ENCODE measurements at places on chromosomes 3 and 15.

GRCh38 chr3:72465853-72466252, 382.4 kb downstream of the SHQ1 start:
- H3K27ac ChIP-seq, result no peak overlapping the region
- H3K4me3 ChIP-seq, result no peak overlapping the region
- no peak for DNase-seq
- no peaks in the 10 kb centered on the region for H3K36me3 ChIP-seq

DNA sequence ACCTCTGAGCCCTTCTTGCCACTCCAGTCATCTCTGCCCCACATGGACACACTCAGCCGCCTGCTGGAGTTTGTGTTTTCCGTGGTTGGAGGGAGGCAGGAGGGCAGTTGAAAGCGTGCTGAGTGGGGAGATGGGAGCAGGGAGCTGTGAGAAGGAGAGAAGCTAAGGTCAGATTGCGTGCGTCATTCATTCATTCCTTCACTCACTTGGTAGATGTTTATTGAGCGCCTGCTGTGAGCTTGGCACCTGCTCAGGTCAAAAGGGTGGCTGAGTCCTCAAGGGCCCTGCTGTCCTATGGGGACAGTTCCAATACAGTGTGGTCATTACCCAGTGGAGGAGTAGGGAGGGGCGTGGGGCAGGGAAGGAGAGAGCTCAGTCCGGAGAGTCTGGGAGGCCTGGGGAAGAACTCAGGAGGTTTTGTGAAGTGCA, 23.5 kb downstream of the LIMD1 start:
- DNase-seq, result no peak
- H3K36me3 ChIP-seq, result peaks cover 31% of the 10 kb centered on the region
- no peaks in the 10 kb centered on the region for H3K27me3 ChIP-seq
- peak overlapping the region; percentile 33 for H3K27ac ChIP-seq
- peaks cover 41% of the 10 kb centered on the region for H3K4me1 ChIP-seq

GRCh38 chr3:170044271-170044670, 6.5 kb downstream of the GPR160 start:
- peak overlapping the region; percentile 44 for H3K4me3 ChIP-seq
- no peak for DNase-seq
- H3K36me3 ChIP-seq, result peaks cover 50% of the 10 kb centered on the region
- H3K27ac ChIP-seq, result peak overlapping the region; percentile 84

DNA sequence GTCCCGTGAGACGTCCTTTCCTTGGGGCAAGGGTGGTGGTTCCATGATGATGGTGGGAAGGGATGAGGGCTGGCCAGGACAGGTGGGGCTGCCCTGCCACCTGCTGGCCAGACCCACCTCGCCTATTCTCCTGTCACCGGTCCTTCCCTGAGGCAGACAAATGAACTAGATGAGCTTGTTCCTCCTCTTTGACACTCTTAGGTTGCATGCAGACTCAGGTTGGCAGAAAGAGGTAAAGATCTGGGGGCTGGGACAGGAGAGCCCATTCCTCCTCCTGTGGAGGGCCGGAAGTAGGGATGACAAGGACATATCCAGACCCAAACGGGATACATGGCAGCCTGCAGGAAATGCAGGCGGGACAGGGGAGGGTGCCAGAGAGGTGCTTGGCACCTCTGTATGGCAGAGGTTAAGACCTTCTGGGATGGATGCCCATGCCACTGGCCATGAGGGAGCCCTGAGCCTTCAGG, 38.6 kb downstream of the ACSBG1 start:
- peak; percentile 29 for DNase-seq
- peaks cover 4% of the 10 kb centered on the region for H3K27me3 ChIP-seq
- no peak overlapping the region for H3K4me3 ChIP-seq
- H3K36me3 ChIP-seq, result no peaks in the 10 kb centered on the region

- peak overlapping the region; percentile 23 for H3K4me3 ChIP-seq
- peak overlapping the region; percentile 25 for H3K27ac ChIP-seq
- peak; percentile 38 for DNase-seq
- H3K36me3 ChIP-seq, result peaks cover 6% of the 10 kb centered on the region
Observed at GRCh38 chr15:69757186-69757585, 304.6 kb downstream of the RPLP1 start.

GRCh38 chr15:70748281-70748747, 15.0 kb downstream of the UACA start:
- peaks cover 2% of the 10 kb centered on the region for H3K36me3 ChIP-seq
- H3K4me3 ChIP-seq, result no peak overlapping the region
- peaks cover 14% of the 10 kb centered on the region for H3K4me1 ChIP-seq

GRCh38 chr3:45552794-45553371, 41.7 kb upstream of the LIMD1 start:
- H3K4me3 ChIP-seq, result no peak overlapping the region
- H3K27ac ChIP-seq, result peak overlapping the region; percentile 42
- DNase-seq, result no peak
- H3K4me1 ChIP-seq, result peaks cover 54% of the 10 kb centered on the region

DNA sequence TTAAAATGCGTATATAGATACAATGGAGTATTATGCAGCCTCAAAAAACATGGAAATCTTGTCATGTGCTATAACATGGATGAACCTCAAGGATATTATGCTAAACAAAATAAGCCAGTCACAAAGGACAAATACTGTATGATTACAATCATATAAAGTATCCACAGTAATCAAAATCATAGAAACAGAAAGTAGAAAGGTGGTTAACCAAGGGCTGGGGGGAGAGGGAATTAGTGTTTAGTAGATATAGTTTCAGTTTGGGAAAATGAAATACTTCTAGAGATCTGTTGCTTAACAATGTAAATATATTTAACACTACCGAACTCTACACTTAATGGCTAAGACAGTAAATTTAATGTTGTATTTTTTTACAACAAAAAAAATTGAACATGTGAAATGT, 9.0 kb downstream of the TOP2B start:
- no peak for DNase-seq
- H3K27ac ChIP-seq, result no peak overlapping the region
- peaks cover 13% of the 10 kb centered on the region for H3K36me3 ChIP-seq
- no peak overlapping the region for H3K4me3 ChIP-seq
- peaks cover 73% of the 10 kb centered on the region for H3K4me1 ChIP-seq

DNA sequence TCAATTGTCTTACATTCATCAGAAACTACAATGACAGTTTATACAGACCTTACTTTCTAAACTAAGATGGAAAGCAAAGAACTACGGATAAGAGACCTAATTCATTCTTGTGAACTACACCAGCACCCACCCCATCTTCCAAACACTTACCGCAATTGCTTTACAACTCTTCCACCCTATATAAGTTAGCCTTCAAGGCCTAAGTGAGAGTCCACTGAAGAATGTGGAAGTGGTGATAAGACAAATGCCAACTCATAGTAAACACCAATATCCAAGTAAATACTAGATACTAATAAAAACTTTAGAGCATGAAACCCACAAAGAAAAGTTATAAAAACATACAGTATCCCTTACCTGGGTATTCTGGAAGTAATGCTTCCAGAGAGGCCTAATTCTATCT, 13.6 kb downstream of the ARF4 start:
- peaks cover 8% of the 10 kb centered on the region for H3K36me3 ChIP-seq
- peaks cover 34% of the 10 kb centered on the region for H3K4me1 ChIP-seq
- no peak overlapping the region for H3K4me3 ChIP-seq
- no peak overlapping the region for H3K27ac ChIP-seq

DNA sequence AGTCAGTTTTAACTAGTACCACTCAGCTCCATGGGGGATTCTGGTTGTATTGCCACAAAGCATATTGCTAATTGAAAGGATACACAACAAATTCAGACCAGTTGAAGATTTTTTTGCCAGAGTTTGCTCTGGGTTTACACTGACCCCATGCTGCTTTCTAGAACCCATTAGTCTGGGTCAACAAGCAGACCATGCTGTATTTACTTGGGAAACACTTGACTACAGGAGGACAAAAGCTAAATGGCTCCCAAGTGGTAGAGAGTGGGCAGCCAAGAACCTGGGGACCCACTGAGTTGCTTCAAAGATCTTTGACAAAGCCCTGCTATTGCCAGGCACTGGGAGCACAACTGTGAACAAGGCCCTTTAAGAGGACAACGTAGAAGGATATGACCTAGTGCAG, 86.8 kb upstream of the PSMD6 start:
- H3K27ac ChIP-seq, result no peak overlapping the region
- peaks cover 15% of the 10 kb centered on the region for H3K27me3 ChIP-seq
- peaks cover 3% of the 10 kb centered on the region for H3K4me1 ChIP-seq
- no peak overlapping the region for H3K4me3 ChIP-seq
- no peaks in the 10 kb centered on the region for H3K36me3 ChIP-seq

DNA sequence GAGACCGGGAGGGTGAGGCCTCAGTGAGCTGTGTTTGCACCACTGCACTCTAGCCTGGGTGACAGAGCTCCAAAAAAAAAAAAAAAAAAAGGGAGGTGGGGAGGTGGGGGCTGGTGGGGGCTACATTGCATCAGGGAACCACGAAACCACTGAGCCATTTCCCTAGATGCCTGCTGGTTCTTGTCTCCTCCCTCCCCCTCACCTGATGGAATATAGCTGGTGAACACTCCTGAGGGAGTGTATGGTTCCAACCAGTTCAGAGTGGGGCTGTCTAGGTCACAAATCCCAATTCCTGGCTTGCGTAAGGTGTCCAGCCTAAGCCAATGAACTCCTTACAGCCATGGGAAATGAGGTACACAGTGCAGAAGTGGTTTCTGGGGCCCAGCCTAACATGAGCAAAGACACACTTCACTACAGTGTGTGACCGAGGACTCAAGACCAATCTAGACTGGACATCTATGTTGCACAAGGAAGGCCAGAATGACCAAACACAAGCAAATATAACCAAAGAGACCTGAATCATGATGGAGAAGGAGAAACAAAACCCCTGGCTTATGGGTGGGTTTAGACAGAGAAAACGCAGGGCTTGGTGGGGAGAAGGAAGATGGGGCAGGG, 39.1 kb upstream of the OSBPL11 start:
- no peak overlapping the region for H3K4me3 ChIP-seq
- H3K36me3 ChIP-seq, result peaks cover 2% of the 10 kb centered on the region

DNA sequence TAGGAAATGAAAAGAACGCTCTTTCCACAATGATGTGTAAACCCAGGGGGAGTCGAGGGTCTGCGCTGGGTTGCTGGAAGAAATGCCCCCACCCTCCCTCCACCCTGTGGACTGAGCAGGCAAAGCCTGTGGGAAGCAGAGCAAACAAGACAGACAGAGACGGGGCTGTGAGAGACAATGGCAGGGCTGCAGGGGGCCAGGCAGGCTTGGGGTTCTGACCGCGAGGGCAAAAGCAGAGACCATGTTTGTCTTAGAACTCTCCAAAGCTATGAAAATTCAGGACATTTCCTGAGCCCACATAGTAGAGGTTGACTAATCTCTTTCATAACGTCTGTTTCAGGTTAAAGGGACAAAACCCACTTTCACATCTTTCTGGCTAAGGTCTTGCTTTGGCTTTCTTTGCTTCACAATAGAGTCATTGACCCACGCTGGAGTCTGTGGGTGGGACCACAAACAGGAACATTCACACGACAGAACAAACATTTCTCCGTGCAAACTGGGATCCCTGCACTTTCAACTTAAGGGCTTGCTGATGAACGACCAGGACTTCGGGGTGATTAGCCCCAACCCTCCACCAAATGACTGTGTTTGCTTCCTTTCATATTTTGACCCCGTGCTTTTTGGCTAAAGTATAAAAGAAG, 156.0 kb upstream of the TPM1 start:
- DNase-seq, result no peak
- no peak overlapping the region for H3K4me3 ChIP-seq
- H3K27ac ChIP-seq, result no peak overlapping the region
- H3K27me3 ChIP-seq, result peaks cover 10% of the 10 kb centered on the region

DNA sequence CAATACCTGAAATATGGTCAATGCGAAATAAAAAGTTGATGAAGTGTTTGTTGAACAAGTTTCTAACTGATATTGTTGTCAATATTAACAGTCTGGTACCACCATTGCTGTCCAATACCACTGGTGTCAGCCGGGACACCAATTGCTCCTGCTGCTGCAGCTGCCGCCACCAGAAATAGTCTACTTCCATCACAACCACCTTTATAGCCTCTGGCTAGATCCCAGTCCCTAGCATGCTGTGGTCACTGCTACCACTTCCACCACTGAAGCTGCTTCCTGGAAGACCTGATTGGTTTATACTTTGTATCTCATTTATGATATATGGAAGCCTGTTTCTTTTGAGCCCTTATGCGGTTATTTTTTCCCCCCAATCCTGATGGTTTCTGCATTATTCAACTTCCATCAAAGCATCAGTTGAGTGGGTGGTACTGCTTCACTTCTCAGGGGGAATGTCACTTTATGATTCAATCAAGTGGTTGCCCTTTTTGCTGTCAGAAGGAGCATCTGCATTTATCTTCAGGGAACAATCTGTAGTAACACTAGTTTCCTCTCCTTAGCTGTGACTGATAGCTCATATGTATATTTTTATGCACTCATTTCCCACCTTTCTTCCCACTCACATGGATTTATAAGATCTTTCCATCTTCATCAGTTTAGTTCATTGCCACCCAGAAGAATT, 11.7 kb downstream of the LNP1 start:
- DNase-seq, result no peak
- H3K36me3 ChIP-seq, result peaks cover 25% of the 10 kb centered on the region
- H3K4me3 ChIP-seq, result no peak overlapping the region
- no peaks in the 10 kb centered on the region for H3K27me3 ChIP-seq
- peaks cover 6% of the 10 kb centered on the region for H3K4me1 ChIP-seq

GRCh38 chr3:10366651-10367101, 45.8 kb upstream of the SEC13 start:
- peaks cover 3% of the 10 kb centered on the region for H3K36me3 ChIP-seq
- H3K27ac ChIP-seq, result peak overlapping the region; percentile 16
- peaks cover 14% of the 10 kb centered on the region for H3K4me1 ChIP-seq
- H3K4me3 ChIP-seq, result no peak overlapping the region
- peaks cover 6% of the 10 kb centered on the region for H3K27me3 ChIP-seq

GRCh38 chr3:150254309-150254708, 153.8 kb upstream of the TSC22D2 start:
- H3K27me3 ChIP-seq, result peaks cover 17% of the 10 kb centered on the region
- no peaks in the 10 kb centered on the region for H3K4me1 ChIP-seq
- H3K27ac ChIP-seq, result no peak overlapping the region
- no peak for DNase-seq

GRCh38 chr15:42010434-42010833, 10.4 kb downstream of the PLA2G4E start:
- peaks cover 11% of the 10 kb centered on the region for H3K4me1 ChIP-seq
- H3K4me3 ChIP-seq, result no peak overlapping the region
- H3K27ac ChIP-seq, result peak overlapping the region; percentile 65
- no peaks in the 10 kb centered on the region for H3K27me3 ChIP-seq

DNA sequence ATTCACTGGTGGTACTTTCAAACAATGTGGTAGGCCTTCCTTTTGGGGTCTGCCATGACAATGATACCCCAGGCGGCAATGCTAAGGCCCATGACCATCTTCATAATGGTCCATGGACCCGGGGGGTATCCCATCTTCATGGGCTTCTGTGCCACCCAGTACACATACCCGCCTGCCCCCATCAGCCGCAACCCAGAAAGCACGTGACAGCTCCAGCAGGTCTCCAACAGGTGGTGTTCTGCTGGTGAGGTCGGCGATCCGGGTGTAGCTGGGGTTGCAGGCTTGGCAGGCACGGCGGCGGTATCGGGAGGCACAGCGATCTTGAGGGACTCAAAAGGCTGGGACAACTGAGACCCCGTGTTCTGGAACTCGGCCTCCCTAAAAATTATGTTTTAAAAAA, 214.5 kb downstream of the SNRPN start:
- no peaks in the 10 kb centered on the region for H3K4me1 ChIP-seq
- no peak for DNase-seq
- H3K4me3 ChIP-seq, result no peak overlapping the region
- H3K27ac ChIP-seq, result no peak overlapping the region

GRCh38 chr3:163919154-163919553, 1159.1 kb downstream of the SI start:
- no peaks in the 10 kb centered on the region for H3K27me3 ChIP-seq
- H3K4me3 ChIP-seq, result no peak overlapping the region
- no peak for DNase-seq
- no peaks in the 10 kb centered on the region for H3K36me3 ChIP-seq

- H3K4me1 ChIP-seq, result no peaks in the 10 kb centered on the region
- no peak for DNase-seq
- no peak overlapping the region for H3K4me3 ChIP-seq
- no peak overlapping the region for H3K27ac ChIP-seq
- H3K36me3 ChIP-seq, result no peaks in the 10 kb centered on the region
Observed at GRCh38 chr15:91186904-91187656, 87.0 kb downstream of the SV2B start.
